Left hindlimb (tissue), 1 donor: ENCODE measurements at places on chromosomes 6 and 20.

GRCh38 chr20:38162878-38163875 lies 1.9 kb downstream of the TGM2 start:
- DNase-seq: peak; percentile 8

DNA sequence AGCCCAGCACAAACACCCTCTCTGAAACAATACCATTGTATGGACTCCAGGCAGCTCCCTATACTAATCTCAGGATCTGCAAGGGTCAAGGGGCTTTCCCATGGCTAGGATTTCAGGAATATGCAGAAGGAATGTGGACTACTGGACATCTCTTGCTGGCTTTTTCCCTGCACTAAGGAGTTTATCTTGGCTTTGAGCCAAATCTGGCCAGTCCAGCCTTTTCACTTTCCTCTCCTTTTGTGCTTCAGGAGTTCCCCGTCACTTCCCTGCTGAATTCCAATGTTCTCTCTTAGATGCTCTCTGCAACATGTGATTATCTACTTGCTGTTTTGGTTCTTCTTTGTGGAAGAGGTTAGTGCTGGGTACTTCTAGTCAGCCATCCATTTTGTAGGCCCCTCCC lies 568.2 kb downstream of the HDGFL1 start:
- DNase-seq: no peak

GRCh38 chr20:57879779-57880570 lies 170.2 kb upstream of the PMEPA1 start:
- DNase-seq: peak; percentile 95

DNA sequence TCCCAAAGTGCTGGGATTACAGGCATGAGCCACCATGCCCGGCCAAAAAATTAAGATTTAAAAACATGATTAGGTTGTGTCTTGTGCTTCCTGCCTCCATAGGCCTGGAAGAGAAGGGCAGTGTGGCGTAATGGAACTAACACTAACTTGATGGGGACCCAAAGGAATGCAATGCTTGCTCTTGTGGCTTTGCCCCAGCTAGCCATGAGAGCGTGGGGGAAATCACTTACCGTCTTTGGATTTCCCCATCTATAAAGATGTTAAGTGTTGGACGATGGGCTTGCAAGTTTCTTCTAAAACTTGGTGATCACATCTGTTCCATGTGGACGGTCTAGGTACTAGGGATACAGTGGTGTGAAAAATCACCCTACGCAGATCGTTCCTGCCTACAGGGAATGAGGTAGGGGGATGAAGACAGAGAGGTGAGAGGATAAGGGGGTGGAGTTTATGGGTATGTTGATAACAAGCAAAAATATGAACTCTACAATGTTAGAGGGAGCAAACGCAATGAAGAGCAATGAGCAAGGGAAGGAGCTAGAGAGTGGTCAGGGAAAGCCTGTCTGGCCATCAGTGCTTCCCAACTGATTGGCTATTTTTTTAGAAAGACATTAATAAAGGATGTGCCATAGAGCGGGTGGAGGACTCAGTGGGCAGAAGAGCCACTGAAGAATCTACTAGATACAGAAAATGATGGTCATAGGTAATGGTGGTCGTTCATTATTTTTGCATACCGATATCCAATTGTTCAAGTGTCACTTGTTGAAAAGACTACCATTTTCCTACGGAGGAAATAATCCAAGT lies 165.2 kb downstream of the BCAS1 start:
- no peak for DNase-seq

- no peak for DNase-seq
Observed at GRCh38 chr6:24882295-24882694, 53.5 kb downstream of the RIPOR2 start.

DNA sequence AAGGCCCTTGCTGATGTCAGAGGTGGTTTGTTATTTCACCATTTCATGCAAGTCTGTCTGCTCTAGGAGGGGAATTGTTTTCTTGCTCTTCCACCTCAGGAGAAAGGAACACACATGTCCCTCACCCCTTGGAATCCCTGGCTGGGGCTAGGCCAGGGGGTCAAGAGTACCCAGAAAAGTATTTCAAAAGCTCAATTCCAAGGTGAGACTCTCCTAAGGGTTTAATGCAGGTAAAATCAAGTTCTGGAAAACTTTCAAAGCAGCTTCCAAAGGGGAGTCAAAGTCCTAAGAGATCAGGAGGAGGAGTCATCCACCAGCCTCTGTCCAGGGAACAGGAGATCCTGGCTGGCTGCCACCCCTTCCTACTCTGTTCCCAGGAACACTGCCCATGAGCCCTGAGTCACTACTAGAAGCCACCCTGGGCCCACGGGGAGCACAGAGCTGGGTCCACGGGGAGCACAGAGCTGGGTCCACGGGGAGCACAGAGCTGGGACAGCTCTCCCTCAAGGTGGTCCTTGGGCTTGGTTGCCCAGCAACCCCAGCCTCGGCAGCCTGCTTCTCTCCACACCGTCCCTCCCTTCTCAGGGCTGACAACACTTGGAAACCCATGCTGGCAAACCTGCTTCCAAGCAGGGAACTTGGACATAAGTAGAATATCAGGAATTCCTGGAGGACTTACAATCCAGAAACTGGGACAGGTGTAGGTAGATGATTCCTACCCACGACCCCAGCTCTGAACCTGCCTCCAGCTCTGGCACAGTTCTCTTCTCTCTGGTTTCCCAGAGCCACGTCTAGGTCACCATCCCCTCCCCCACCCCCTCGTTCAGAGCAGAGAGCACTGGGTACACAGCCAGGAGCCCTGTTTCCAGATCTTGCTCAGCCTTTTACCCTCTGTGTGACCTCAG lies 35.3 kb upstream of the CDKN1A start:
- DNase-seq: no peak

DNA sequence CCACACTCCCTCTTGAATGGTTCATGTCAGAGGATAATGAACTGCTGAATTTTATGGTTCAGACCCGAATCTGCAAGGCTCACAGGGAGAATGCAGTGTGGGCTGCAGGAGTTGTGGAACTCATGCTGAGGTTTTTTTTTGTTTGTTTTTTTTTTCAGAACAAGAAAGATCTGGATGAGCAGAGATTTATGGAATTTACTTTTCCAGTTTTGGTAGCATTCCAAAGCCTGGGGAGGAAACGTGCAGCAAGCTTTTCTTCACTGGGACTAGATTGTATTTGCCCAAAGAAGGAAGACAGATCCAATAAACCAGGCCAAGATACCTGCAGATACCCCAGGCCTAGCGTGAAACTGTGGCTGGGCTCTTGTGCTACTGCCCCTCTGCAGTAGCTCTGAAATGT lies 223.9 kb upstream of the TAB2 start:
- DNase-seq: no peak

- no peak for DNase-seq
Observed at GRCh38 chr6:111481836-111482187, 1.2 kb downstream of the REV3L start.

- no peak for DNase-seq
Observed at GRCh38 chr20:63125581-63125837, 90.4 kb downstream of the YTHDF1 start.
